ENCODE measurements at places on chromosomes 7 and 10.

DNA sequence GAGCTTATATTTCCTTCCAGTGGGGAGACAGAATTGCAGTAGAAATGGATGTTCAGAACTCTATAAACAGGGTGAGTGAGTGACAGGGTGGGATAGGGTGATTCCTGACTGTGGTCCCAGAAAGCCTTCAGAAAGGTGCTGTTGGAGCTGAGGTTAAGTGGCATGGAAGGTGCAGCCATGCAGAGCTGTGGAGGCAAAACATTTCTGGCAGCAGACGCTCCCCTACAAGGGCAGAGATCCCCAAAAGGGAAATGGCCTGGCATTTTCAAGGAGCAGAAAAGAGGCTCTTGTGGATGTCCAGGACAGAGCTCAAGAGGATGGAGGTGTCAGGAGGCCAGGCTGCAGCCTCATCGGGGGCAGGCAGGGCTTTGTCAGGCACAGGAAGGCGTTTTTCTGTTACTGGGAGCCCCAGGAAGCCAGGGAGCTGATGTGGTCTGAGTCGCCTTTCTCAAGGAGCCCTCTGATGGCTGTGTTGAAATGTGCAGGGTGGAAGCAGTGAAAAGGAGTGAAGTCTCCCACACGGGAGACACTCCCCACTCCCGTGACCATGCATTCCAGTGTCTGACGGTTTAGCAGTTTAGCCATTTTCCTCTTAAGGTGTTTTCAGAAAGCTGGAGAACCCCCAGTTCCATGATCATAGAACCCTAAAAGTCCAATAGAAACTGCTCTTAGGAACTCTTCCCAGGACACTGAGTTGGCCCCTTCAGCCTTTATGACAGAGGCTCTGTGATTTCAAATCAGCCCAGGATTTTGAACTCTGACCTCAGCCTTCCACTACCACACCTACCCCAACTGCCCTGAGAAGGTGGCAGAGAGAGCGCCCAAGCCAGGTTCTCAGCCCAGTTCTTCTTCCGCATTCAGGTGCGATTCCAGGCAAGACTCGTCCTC lies 96.2 kb downstream of the C10orf105 start:
- DNase-seq = peak; percentile 24

GRCh38 chr7:106814887-106815286 lies 50.2 kb upstream of the PIK3CG start:
- no peak for DNase-seq

- no peak for DNase-seq
Observed at GRCh38 chr10:132811891-132812481, 26.0 kb upstream of the NKX6-2 start.

DNA sequence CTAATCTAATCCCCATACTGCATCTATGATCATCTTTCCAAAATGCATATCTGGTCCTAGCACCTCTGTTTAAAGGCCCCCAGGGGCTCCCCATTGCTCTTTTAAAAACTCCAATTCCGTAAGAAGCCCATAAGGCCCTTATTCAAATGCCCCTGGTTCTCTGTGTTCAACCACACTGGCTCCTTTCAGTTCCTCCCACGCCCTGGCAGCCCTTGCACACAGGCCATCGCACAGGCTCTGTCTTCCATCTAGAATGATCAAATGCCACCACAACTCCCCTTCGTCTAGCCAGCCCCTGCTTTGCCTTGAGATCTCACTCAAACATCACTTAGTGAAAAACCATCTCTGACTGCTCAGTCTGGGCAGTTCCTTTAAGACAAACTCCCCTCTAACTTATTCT lies 112.9 kb upstream of the LYZL2 start:
- no peak for DNase-seq

- DNase-seq = no peak
Observed at GRCh38 chr7:66464059-66464458, 164.6 kb upstream of the KCTD7 start.

- DNase-seq = no peak
Observed at GRCh38 chr10:92735938-92736337, 46.2 kb downstream of the HHEX start.

- no peak for DNase-seq
Observed at GRCh38 chr10:5891009-5891408, 966 bp downstream of the FBH1 start.

DNA sequence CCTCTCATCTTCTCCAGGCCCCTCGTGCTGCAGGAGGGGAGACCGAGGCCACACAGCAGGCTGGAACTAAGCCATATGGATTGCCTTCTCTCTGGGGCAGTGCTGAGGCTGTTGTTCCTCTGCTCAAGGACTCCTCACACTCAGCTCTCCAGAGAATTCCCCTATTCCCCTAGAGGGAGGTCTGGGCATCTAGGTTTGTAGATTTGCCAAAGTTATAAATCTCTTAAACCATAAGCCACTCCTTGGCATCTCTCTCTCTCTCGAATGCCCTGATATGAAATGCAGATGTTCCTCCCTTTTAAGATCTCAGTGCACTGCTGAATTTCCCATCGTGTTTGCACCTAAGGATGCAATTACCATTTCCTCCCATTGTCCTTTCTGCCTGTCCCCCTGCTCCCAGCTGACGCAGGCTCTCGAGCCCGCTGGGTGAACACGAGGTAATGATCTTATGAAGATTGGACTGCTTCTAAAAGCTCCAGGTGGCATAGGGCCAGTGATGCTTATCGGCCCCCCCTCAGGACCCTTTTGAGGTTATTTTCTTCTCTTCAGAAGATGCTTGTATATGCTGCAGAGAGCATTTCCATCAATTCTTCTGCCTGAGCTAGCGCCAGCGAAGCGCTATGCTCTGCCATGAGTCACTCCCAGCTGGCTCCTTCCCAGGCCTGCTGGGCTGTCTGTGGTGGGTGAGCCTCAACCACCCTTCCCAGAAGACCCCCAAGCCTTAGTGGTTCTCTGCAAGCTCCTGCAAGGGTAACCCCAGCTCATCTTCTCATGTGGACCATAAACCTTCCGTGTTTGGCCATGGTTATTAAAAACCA lies 41.6 kb upstream of the AQP1 start:
- DNase-seq = peak; percentile 9

DNA sequence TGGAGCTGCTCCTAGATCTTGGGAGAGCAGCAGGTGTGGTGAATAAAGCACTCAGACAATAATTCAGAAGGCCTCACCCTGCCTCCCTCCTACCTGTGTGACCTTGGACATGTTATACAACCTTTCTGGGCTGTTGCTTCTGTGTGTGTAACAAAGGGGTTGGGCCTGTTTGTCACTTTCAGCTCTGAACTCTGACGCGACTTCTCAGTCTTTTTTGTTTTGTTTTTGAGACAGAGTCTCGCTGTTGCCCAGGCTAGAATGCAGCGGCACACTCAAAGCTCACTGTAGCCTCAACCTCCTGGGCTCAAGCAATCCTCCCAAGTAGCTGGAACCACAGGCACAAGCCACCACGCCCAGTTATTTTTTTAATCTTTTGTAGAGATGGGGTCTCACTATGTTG lies 89.3 kb downstream of the DNMBP start:
- no peak for DNase-seq

DNA sequence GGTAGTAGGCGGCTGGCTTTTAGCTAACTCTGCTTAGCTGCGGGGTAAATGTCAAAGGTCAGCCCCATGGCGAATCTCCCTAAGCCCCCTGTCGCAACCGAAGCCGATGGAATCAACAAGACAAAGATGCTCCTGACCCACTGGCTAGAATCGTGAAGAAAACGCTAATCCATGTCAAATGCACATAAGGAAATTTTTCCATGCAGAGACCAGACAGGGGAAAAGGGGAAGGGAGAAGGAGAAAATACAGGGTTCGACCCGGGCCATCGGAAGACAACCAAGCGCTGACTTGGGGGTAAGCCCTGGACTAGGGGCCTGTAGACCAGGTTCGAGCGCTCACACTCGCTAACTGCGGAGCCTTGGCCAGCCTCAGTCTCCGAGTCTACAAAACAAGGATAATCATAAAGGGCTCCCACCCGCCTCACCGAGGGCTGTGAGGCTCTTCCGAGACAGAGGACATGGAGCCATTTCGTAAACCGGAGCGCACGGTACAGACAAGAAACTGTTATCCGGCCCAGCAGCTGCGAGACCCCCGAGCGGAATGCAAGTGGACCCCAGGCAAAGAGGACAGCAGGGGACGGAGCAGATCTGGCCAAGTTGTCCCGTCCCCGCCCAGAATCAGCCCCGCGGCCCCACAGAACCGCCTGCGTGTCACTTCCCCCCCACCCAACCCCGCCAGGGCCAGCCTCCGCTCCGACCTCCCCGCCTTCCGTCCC lies 507 bp downstream of the SAR1A start:
- no peak for DNase-seq

Measured in DND-41 (cell line).